ENCODE measurements at places on chromosomes 5 and 9.

DNA sequence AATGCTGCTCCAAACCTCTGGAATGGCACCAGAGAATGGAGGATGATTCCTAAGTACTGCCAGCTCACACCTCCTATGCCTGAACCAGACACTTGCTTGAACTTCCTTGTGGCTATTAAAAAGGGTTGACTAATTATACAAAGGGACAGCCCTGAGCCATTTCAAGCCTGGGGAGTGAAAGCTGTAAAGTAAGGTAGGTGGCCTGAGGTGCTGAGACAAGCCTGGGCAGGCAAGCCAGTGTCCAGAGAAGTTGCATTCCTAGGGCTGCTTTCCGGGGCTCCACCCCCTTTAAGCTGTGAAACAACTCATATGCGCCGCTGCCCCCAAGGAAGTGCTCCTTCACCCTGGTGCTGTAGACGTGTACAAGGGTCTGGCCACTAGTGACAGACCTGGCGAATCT, 79.9 kb upstream of the SLC1A3 start:
- no peak for DNase-seq

GRCh38 chr5:18761801-18762200, 1127.5 kb downstream of the TAF11L14 start:
- DNase-seq, result no peak

- DNase-seq, result no peak
Observed at GRCh38 chr5:108541836-108542235, 159.9 kb upstream of the FBXL17 start.

DNA sequence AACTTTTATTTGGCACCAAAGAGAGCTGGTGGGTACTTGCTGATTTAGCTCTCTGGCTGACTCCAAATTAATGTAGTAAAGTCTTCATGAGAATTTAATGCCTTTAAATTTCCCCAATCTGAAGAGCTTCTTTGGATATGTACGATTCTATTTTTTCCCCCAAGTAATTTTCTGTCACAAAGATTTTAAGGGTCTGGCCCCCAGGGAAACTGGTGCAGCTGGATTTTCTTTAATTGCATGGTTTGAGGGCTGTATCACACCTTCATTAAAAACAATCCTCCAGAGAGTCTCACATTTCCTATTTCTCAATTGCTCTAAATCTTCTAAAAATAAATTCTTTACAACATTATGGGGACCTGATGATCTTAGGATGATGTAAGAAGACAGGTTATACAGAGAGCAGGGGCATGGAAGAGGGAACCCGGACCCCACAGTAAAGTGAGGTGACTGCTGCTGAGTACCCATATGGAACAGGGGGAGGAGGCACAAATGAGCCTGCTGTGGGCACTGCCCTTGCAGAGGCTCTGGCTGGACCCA, 158.9 kb downstream of the ENTREP1 start:
- no peak for DNase-seq

- peak; percentile 83 for DNase-seq
Observed at GRCh38 chr5:43039471-43040286, 440 bp downstream of the ANXA2R start.

GRCh38 chr9:133696071-133696472, 42.1 kb downstream of the SARDH start:
- no peak for DNase-seq

DNA sequence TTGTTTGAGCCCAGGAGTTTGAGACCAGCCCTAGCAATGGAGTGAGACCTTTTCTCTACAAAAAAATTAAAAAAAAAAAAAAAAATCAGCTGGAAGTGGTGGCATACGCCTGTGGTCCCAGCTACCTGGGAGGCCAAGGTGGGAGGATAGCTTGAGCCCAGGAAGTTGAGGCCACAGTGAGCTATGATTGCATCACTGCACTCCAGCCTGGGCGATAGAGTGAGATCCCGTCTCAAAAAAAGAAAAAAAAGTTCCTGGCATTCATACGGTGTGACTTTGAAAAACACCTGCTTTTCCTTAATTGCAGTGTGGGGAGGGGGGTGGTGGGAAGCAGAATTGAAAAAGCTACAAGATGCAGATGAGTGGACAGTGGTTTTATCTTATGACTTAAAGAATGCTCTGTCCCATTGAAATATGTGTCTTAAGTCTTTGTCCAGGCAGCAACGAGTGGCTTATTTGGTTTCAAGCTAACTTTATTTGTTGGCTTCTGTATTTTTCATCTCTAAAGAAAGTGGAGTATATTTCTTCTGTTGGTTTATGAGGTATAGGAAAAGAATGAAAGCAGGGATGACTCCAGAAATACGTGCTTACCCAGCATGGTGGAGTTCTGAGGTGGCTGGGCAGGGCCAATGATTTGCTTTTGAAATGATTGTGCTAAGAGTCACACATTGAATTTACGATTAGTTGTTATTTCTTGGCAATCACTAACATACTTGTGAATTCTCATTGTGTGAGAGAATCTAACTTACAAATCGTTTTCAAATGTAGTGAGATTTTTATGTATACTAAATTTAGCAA, 27.8 kb downstream of the ROPN1L start:
- no peak for DNase-seq

- no peak for DNase-seq
Observed at GRCh38 chr9:34382879-34383278, 6.2 kb upstream of the MYORG start.

- DNase-seq, result no peak
Observed at GRCh38 chr5:111063709-111064322, 7.7 kb upstream of the TSLP start.

DNA sequence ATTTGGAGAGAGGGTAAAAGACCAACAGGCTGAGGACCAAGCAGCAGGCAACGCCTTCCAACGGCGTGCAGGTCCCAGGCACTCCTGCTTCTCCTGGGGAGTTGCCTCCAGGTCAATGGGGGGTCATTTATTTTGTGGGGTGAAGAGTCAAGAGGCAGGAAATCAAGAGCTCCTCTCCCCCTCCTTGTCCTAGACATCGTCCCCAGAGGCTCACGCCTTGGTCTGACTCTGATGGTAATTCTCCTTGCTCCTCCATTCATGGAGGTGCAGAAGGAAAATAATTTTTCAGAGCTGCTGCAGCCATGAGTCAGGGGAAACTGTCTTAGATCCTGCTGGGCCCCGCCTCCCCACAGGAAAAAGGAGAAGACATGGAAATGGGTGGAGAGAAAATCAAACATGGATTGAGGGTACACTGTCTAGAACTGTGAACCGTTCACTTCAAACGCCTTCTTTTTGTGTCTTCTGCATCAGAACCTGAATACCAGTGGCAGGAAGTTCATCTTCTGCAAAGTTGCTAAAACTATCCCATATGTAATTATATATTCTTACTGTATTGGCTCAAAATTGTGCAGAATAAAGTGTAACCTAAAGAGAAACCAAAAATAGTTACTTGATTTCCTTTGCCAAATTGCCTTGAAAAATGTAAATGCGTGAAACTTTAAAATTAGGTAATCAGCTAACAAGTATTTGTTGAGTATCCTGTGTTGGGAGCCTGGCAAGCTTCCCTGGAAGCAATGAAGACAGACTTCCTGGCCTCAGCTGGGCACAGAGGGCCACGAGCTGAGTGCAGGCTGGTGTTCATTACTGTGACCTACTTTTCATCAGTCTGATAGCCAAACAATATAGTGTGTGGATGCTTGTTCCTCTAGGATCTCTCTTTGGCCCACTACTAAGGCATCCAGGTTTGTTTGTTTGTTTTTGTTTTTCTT, 142.0 kb downstream of the CMYA5 start:
- DNase-seq, result no peak

DNA sequence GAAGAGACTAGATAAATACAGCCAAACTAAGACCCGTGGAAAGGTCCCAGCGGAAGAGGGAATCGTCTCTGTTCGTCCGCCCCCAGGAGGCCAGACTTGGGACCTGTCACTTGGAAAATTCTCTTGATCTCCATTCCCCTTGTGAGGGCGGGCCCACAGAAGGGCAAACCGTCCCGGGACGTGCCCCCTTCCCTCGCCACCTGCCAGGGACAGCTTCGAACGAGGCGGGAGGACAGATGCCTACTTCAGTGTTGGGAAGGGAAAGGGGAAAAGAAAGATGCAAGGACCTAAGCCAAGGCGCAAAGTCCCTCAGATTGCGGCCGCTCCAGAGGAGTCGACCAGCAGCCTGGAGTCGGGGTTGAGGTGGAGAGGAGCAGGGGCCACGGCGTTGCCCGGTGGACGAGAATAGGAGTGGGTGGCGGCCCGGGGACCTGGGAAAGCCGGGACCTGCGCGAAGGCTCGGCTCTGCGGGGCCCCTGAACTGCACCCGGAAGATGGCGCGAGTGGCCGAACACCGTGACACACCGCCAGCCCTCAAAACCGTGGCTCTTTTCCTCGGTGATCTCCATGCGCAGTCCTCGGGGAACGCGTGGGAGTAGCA, 4.4 kb upstream of the EBF1 start:
- DNase-seq, result no peak
